ENCODE measurements at places on chromosomes 2 and 18. TPM values are rescaled to one million over a fixed set of nuclear protein-coding genes. Genes with fewer than 3 reads are reported as not detected.

GRCh38 chr18:48997985-48998831 is 47.4 kb upstream of the SMAD7 start:
- H3K4me3 ChIP-seq: no peak overlapping the region
- no peaks in the 10 kb centered on the region for H3K36me3 ChIP-seq
- H3K27ac ChIP-seq: no peak overlapping the region
- H3K4me1 ChIP-seq: peaks cover 13% of the 10 kb centered on the region
- no peaks in the 10 kb centered on the region for H3K27me3 ChIP-seq

The POTEJ gene
- polyA plus RNA-seq: not detected

- no peaks in the 10 kb centered on the region for H3K4me1 ChIP-seq
- no peak for DNase-seq
- H3K36me3 ChIP-seq: no peaks in the 10 kb centered on the region
- H3K27ac ChIP-seq: no peak overlapping the region
- no peak overlapping the region for H3K4me3 ChIP-seq
Observed at GRCh38 chr2:178275600-178275999, 81.3 kb downstream of the OSBPL6 start.

The NPHP1 gene
- not detected for polyA plus RNA-seq

The PIK3C3 gene
- polyA plus RNA-seq: 42.4 TPM

DNA sequence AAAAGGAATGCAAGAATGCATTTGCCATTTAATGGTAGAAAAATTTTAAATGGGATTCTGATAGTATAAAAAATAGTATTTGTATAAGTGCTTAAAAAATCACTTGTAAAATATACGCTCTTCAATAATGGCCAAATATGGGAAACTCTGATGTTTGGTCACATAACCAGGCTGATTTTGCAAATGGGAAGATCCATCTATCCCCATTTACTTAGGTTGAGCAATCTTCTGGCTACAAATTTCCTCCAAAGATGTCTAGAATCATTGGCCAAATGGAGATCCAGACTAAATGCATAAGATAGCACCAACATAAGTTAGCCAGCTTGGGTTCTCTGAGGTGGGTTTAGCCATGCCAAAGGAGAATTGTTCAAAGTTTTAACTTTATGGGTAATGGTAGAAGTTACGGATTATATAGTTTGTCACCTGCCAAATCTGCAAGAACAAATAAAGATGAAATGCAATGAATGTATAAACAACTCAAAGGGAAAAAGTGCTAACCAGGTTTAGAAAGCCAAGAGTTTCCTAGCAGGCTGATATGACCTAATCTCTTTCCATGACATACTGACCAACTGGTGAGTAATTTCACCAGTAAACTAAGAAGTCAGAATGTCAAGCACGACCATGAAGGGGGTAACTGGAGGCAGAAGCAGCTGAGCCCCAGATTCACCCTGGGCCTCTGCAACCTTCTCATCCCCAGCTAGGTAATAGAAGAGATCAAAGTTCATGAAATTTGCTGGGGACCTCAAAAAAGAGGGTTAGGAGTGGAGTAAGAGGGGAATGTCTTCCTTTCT is 10.0 kb downstream of the RHOB start:
- peaks cover 14% of the 10 kb centered on the region for H3K27me3 ChIP-seq
- H3K36me3 ChIP-seq: no peaks in the 10 kb centered on the region
- DNase-seq: no peak
- no peaks in the 10 kb centered on the region for H3K4me1 ChIP-seq
- no peak overlapping the region for H3K4me3 ChIP-seq

- H3K27ac ChIP-seq: no peak overlapping the region
- no peaks in the 10 kb centered on the region for H3K36me3 ChIP-seq
- H3K27me3 ChIP-seq: no peaks in the 10 kb centered on the region
- DNase-seq: no peak
Observed at GRCh38 chr18:25229081-25229480, 122.9 kb downstream of the ZNF521 start.

DNA sequence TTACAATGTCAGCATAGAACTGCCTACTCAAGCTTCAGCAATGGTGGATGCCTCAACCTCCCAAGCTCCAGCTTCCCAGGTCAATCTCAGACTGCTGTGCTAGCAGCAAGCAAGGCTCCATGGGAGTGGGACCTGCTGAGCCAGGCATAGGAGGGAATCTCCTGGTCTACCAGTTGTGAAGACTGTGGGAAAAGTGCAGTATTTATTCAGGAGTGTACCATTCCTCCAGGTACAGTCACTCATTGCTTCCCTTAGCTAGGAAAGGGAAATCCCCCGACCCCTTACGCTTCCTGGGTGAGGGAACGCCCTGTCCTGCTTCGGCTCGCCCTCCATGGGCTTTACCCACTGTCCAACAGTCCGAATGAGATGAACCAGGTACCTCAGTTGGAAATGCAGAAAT is 130.3 kb downstream of the ADCYAP1 start:
- no peak overlapping the region for H3K4me3 ChIP-seq
- no peaks in the 10 kb centered on the region for H3K36me3 ChIP-seq
- H3K27me3 ChIP-seq: no peaks in the 10 kb centered on the region
- no peaks in the 10 kb centered on the region for H3K4me1 ChIP-seq

DNA sequence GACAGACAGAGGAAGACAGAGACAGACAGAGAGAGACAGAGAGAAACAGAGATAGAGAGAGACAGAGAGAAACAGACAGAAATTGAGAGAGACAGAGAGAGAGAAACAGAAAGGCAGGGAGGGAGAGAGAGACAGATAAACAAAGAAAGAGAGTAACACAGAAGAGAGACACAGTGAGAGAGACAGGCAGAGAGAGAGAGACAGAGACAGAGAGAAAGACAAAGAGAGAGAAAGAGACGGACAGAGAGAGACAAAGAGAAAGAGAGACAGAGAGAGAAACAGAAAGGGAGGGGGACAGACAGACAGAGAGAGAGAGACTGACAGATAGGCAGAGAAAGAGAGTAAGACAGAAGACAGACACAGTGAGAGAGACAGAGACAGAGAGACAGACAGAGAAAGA is 108.5 kb upstream of the ANKRD30BL start:
- no peak overlapping the region for H3K4me3 ChIP-seq
- no peak overlapping the region for H3K27ac ChIP-seq
- no peak for DNase-seq
- no peaks in the 10 kb centered on the region for H3K36me3 ChIP-seq
- H3K4me1 ChIP-seq: peaks cover 5% of the 10 kb centered on the region

GRCh38 chr2:71615767-71616730 is 162.7 kb downstream of the DYSF start:
- no peak for DNase-seq
- no peaks in the 10 kb centered on the region for H3K4me1 ChIP-seq

DNA sequence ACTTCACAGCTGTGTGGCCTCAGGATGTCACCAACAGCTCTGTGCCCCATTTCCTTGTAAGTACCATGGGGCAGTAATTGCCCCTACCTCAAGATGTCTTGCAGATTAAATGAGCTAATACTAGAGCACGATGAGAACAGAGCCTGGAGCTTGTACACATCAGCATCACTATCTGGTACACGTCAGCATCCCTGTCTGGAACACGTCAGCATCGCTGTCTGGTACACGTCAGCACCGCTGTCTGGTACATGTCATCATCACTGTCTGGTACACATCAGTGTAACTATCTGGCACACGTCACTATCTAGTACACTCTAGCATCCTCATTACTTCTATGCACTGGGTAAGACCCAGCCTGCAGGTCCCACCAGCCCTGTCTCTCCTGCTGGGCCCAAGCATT is 37.2 kb downstream of the AQP12A start:
- no peak overlapping the region for H3K27ac ChIP-seq
- no peak overlapping the region for H3K4me3 ChIP-seq
- no peak for DNase-seq
- H3K27me3 ChIP-seq: no peaks in the 10 kb centered on the region
- no peaks in the 10 kb centered on the region for H3K4me1 ChIP-seq

DNA sequence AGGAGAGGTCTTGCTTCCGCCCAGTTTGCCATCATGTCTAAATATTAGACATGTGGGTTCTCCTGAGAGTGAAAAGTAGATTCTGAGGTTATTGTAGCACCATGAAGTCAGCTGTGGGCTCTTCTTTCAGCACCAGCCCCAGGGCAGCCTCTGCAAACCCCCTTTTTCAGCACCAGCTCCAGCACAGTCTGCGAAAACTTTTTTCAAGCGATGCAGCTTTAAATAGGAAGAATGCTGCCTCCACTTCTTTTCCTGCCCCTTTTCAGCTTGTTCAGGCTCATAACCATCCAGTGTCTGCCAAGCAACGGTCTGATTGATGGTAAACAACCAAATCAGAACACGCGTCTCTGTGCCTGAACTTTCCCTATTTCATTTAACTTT is at the start of gene COL5A2:
TSS of gene COL5A2 (minus strand) at position 192 of the 381 bp plus-strand sequence. CDS start at position 35, 157 bp downstream.
- H3K27ac ChIP-seq: no peak within 1 kb of the TSS
- H3K27me3 ChIP-seq: peaks cover 1% of the 10 kb centered on the region
- DNase-seq: no peak
- H3K36me3 ChIP-seq: no peaks in the 10 kb centered on the region

The GLB1L gene
- 0.78 TPM for polyA plus RNA-seq

DNA sequence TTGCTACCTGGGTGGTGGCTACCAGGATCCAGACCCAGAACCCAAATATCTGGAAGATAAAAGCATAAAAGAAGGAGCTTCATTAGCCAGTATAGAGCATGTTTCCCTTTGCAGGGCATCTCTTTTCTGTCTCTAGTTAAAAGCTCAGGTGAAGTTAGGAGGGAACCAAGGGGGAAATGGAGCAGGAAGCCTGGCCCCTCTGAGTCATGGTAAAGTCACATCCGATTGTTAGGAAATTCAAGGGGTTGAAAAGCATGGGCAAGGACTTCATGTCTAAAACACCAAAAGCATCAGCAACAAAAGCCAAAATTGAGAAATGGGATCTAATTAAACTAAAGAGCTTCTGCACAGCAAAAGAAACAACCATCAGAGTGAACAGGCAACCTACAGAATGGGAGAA is 126.9 kb downstream of the RPIA start:
- DNase-seq: no peak
- H3K27me3 ChIP-seq: no peaks in the 10 kb centered on the region
- no peak overlapping the region for H3K4me3 ChIP-seq
- H3K27ac ChIP-seq: no peak overlapping the region

- no peak for DNase-seq
- no peak overlapping the region for H3K27ac ChIP-seq
- H3K4me3 ChIP-seq: no peak overlapping the region
- H3K27me3 ChIP-seq: no peaks in the 10 kb centered on the region
- no peaks in the 10 kb centered on the region for H3K36me3 ChIP-seq
Observed at GRCh38 chr2:125857971-125858794, 797.8 kb upstream of the GYPC start.

GRCh38 chr18:60182223-60182622 is 190.4 kb downstream of the MC4R start:
- peaks cover 3% of the 10 kb centered on the region for H3K27me3 ChIP-seq
- H3K4me1 ChIP-seq: no peaks in the 10 kb centered on the region
- no peak for DNase-seq
- no peak overlapping the region for H3K4me3 ChIP-seq
- H3K27ac ChIP-seq: no peak overlapping the region

The FOXI3 gene
- not detected for polyA plus RNA-seq

- H3K4me3 ChIP-seq: no peak overlapping the region
- no peaks in the 10 kb centered on the region for H3K27me3 ChIP-seq
- H3K27ac ChIP-seq: no peak overlapping the region
- no peaks in the 10 kb centered on the region for H3K4me1 ChIP-seq
- no peaks in the 10 kb centered on the region for H3K36me3 ChIP-seq
Observed at GRCh38 chr2:132489150-132489549, 72.5 kb downstream of the GPR39 start.

DNA sequence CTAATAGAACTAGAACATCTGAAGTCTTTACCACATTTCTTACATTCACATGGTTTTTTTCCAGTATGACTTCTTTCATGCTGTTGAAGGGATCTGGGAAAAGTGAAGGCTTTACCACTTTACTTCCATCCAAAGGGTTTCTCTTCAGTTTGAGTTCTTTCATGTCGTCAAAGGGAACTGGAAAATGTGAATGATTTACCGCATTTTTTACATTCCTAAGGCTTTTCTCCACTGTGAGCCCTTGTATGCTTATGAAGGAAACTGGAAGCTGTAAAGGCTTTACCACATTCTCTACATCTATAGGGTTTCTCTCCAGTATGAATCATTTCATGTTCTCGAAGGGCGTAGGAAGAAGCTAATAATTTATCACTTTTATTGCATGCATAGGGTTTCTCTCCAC is 46.7 kb downstream of the NBEAL1 start:
- H3K4me1 ChIP-seq: no peaks in the 10 kb centered on the region
- no peak overlapping the region for H3K4me3 ChIP-seq
- no peak for DNase-seq
- H3K27me3 ChIP-seq: no peaks in the 10 kb centered on the region
- no peak overlapping the region for H3K27ac ChIP-seq
- peaks cover 6% of the 10 kb centered on the region for H3K36me3 ChIP-seq

GRCh38 chr2:7289697-7290096 is 372.5 kb downstream of the RNF144A start:
- no peak overlapping the region for H3K27ac ChIP-seq
- no peaks in the 10 kb centered on the region for H3K27me3 ChIP-seq
- H3K36me3 ChIP-seq: no peaks in the 10 kb centered on the region
- no peak overlapping the region for H3K4me3 ChIP-seq

The CREG2 gene
- polyA plus RNA-seq: 2.6 TPM

DNA sequence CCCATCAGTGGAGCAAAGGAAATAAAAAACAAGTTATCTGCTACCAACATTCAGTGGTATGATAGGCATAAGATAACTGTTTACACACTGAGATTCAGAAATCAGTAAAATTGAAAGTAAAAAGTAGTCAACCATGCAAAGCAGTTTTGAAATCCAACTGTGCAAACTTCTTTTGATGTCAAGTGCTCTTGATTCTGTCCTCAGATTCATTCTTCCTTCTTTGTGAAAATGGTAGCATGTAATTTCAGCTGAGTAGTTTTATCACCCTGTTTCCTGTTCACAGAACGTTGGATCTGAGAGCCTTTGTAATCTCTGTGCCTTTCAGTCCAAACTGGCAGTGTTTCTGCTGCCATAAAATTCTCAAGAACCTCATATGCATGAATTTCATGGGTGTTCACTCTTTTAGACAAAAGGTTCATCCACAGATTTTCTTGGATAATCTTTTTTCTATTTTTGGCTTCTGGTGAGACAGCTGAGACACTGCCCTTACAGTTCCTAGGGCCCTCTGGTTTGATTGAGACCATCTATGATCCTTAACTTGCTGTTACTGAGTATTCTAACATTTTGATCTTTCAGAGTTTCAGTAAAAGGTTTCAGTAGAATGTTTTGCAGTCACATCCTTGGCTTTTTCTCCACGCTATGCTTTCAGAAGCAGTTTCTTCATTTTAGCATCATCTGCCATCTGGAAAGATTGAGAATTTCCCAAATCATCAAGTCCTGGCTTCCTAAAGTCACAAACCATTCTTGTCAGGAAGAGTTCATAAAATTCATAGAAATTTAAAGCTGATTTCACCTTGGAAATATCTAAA is 272.3 kb upstream of the EPHA4 start:
- no peak overlapping the region for H3K27ac ChIP-seq
- H3K27me3 ChIP-seq: no peaks in the 10 kb centered on the region
- no peak for DNase-seq
- no peak overlapping the region for H3K4me3 ChIP-seq
- no peaks in the 10 kb centered on the region for H3K36me3 ChIP-seq

- no peaks in the 10 kb centered on the region for H3K4me1 ChIP-seq
- no peak for DNase-seq
Observed at GRCh38 chr18:47522359-47522758, 270.9 kb upstream of the SKOR2 start.

Data from CD4-positive, CD25-positive, alpha-beta regulatory T cell (primary cell).